ENCODE measurements at places on chromosomes 12 and 14. TPM values are rescaled to one million over a fixed set of nuclear protein-coding genes. Genes with fewer than 3 reads are reported as not detected.

Gene LTA4H
- 75.6 TPM for total RNA-seq

Gene TAS2R42
- total RNA-seq = not detected

Gene TSPAN8
- not detected for total RNA-seq

Gene SDS
- total RNA-seq = not detected

Gene KCNC2
- total RNA-seq = not detected

Gene LRFN5
- not detected for total RNA-seq

Gene CEBPE
- total RNA-seq = not detected

Gene CACNA1C
- 1.2 TPM for total RNA-seq

Gene SRRM4
- total RNA-seq = not detected

Gene INSM2
- not detected for total RNA-seq

Gene GPR84
- not detected for total RNA-seq

Gene KLHL33
- not detected for total RNA-seq

Gene ASB2
- not detected for total RNA-seq

Gene SOX5
- total RNA-seq = not detected

Gene ETV6
- 28.3 TPM for total RNA-seq

Gene TESPA1
- not detected for total RNA-seq

Gene DEPDC4
- 4.2 TPM for total RNA-seq

Gene TEX22
- total RNA-seq = 2.3 TPM

Gene NRL
- 1.5 TPM for total RNA-seq

Gene CCDC196
- not detected for total RNA-seq

Gene KCNA1
- not detected for total RNA-seq

Gene APOF
- not detected for total RNA-seq

Gene LUM
- 1.5 TPM for total RNA-seq

Gene KLRK1
- not detected for total RNA-seq

Gene ACVRL1
- not detected for total RNA-seq
